NCI-H510A treated with DMSO at 0.1 percent for 48 hours (cell line): ENCODE measurements at places on chromosomes 6 and 20.

DNA sequence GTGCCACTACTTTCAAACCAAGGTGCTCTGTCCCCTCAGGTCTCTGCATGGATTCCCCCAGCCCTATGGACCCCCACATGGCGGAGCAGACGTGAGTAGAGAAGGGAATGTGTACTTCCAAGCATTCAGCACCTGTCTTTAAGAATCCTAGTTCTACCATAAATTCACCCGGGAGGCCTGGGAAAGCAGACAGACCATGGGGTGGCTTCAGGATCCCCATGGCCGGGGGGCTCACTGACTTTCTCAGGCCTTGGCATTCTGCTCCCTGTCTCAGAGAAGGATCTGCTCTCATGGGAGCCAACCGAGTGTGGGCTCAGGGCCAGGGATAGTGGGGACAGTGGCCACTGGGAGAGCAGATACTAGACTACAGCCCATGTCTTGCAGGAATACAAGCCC lies 2.3 kb downstream of the CDC25B start:
- DNase-seq = no peak

DNA sequence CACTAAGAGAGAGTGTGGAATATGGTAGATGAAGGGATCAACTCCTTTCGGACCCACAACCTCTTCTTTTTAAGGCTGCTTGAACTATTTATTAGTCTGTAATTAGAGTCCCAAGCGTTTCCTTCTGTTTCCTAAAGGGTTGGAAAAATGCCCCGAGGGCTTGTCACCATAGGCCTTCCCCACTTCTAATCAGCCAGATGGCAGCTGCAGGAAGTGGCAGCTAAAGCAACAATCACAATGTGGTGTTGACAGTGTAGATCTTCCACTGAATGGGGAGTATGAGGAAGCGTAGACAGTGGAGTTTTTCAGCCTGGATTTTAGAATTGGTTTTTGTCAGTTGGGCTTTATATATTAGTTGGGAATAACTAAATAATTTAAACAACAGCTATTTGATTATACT lies 40.6 kb downstream of the SLC35D3 start:
- peak; percentile 54 for DNase-seq

DNA sequence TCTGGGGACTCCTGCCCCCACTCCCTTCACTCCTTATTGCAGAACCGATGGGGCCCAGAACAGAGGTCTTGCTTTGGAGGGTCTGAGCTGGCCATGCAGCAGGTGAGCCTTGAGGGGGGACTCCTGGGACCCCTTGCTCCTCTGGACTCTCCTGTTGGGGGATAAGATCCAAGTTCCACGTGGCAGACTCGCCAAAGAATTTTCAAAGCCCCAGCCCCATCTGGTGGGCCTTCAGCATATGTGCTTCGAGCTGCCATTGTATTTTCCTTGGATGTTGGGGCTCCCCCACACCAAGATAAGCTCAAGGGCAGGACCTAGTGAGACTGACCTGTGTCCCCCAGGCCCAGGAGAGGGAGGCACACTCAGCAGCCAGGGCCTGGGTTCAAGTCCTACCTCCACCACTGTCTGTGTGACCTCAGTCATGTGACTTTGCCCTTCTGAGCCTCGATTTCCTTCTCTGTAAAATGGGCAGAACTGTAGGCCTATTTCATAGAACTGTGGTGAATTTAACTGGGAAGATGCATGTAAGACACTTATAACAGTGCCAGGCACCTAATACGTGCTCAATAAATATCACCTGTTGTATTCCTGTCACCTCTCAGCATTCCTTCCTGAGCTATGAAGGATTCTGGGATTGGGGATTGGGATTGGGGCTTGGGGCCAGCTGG lies 115.5 kb downstream of the VEGFA start:
- no peak for DNase-seq

- DNase-seq = no peak
Observed at GRCh38 chr6:15081447-15081846, 164.4 kb upstream of the JARID2 start.

GRCh38 chr6:30828027-30828962 lies 56.0 kb upstream of the DDR1 start:
- peak; percentile 47 for DNase-seq

- no peak for DNase-seq
Observed at GRCh38 chr6:79526897-79527296, 10.3 kb downstream of the LCA5 start.

DNA sequence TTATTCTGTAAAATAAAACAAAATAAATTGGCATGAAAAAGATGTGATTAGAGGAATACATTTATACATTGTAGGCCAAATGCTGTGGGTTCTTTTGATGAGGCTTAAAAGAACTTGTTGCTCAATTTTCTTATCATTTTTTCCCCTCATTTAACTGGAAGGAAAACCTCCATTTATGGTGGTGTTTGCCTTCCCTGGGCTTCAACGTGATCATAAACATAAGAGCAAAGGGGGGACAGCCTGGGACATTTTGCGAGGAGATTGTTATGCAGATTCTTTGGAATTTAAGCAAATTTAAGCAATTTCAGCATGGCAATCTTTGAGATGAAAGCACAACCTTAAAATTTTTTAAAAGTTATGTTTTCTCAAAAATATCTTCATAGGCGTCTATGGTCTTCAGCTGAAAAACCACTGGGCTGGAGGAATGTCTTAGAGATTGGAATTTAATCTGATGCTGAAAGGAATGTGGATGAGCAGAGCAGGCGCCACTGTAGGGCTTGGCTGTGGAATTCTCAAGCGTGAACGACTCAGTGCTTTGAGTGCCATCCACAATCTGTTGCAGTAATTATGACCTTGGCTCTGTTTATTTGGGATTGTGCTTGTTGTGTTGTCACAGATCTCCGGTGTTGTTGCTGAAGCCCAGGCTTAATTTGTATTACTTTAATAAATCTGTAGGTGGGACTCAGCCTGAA lies 149.4 kb upstream of the MLIP start:
- DNase-seq = no peak

DNA sequence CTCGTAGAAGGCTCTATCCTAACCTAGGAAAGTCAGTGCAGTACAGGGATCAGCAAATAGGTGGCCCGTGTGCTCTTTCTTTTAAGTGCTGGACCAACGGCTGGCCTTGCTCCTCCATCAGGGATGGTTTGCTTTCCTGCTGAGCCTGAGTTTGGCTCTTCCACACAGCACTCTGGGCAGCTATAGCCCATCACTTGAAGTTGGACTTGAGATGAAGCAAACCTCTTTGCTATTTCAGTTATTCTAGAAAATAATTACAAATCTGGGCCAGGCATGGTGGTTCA lies 66.9 kb upstream of the KCNK16 start:
- no peak for DNase-seq

GRCh38 chr20:33701629-33702450 lies 15.7 kb upstream of the E2F1 start:
- DNase-seq = no peak

DNA sequence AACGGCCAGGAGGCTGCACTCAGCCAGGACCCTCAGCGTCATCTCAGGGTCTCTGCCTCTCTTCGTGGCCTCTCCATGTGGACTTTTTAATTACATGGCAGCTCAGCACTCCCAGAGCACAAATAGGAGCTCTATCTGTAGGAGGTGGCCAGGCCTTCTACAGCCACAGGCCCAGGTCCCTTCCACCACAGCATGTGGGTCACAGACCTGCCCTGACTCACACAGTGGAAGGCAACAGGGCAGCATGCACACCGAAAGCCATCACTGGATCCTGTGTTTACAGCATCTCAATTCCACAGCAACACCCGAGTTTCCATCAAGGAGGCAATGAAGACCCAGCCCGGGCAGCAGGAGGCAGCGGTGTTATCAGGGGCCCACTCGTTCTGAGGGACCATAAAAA lies 65.8 kb upstream of the CD93 start:
- no peak for DNase-seq

- no peak for DNase-seq
Observed at GRCh38 chr20:46215913-46216707, 92.2 kb downstream of the CDH22 start.

DNA sequence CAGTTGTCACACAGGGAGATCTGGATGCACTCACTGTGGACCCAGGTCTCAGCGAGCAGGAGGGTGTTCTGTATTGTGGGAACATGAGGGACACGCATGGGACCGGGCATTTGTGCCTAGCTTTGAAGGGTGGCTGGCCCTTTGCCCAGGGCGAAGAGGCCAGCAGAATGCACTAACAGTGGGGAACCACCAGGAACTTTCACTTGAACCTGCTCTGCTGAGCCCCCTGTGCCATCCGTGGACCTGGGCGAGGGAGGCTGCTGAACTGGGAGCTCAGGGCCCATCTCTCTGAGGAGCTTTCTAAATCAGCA lies 1.2 kb upstream of the ULBP2 start:
- no peak for DNase-seq

- no peak for DNase-seq
Observed at GRCh38 chr6:19158586-19158985, 678.6 kb upstream of the ID4 start.

GRCh38 chr6:14067656-14068055 lies 49.9 kb upstream of the CD83 start:
- DNase-seq = no peak

- no peak for DNase-seq
Observed at GRCh38 chr6:148758492-148758891, 11.7 kb downstream of the UST start.

DNA sequence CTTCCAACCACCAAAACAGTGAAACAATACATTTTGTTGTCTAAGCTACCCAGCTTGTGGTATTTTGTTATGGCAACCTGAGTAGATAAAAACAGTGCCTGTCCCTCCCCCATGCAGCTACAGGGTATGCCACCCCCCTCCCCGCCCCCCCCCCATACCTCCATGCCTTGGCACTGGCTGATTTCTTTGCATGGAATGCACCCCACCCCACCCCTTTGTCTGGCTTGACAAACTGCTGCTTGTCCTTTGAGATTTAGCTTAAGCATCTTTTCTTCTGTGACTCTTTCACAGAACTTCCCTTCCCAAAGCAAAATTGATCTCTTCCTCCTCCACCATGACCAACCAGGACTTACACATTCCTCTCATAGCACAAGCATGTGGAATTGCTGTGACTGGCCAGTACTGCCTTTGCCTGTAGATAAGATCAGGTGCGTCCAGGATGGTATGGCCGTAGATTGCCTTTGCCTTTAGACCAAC lies 64.6 kb upstream of the ADGRF1 start:
- DNase-seq = no peak

DNA sequence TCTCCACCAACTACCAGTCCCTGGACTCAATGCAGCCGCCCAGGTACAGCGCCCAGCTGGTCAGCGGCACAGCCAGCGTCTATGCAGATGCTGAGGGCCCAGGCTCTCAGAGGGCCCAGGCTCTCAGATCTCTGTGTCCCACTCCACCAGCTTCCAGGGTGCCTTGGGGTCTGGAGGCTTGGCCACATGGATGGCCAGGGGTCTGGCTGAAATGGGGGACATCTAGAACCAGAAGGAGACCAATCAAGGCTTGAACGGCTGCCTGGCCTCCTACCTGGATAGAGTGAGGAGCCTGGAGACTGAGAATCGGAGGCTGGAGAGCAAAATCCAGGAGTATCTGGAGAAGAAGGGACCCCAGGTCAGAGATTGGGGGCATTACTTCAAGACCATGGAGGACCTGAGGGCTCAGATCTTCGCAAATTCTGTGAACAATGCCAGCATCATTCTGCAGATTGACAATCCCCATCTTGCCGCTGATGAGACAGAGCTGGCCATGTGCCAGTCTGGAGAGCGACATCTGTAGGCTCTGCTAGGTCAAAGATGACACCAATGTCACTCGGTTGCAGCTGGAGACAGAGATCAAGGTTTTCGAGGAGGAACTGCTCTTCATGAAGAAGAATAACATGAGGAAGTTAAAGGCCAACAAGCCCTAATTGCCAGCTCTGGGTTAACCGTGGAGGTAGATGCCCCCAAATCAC lies 44.1 kb upstream of the GRM4 start:
- DNase-seq = no peak

- DNase-seq = no peak
Observed at GRCh38 chr20:60219984-60220562, 261.9 kb downstream of the CDH26 start.

- no peak for DNase-seq
Observed at GRCh38 chr6:149513915-149514314, 29.1 kb upstream of the ZC3H12D start.

- peak; percentile 81 for DNase-seq
Observed at GRCh38 chr20:42714298-42715141, 475.2 kb downstream of the PTPRT start.

- DNase-seq = no peak
Observed at GRCh38 chr6:156687789-156688619, 89.2 kb upstream of the ARID1B start.

DNA sequence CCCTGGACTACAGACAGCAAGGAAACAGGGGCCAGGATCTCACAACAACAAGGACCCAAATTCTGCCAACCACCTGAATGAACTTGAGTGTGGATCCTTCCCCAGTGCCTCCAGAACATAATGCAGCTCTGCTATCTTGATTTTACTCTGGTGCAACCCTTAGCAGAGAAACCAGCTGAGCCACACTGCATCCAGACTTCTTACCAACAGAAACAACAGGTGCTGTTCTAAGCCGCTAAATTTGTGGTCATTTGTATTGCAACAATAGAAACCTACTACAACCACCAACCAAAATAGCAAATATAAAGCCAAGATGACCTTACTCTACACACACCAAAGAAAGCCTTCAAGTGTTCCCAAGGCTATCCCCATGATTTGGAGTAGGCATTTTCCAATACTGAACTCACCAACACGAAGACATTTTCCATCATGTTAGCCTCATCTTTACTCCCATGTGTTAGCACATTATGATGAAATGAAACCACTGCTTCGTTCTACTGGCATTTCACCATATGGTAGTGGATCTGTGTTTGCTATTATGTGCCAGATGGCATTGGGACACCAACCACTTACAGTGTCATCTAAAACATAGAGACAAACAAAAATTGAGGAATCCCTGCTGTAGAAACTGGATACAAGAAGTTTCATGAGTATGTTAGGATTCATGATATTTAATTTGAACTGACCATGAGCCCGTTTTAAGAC lies 249.8 kb upstream of the ID4 start:
- no peak for DNase-seq

- no peak for DNase-seq
Observed at GRCh38 chr20:14996883-14997672, 659.7 kb upstream of the FLRT3 start.

DNA sequence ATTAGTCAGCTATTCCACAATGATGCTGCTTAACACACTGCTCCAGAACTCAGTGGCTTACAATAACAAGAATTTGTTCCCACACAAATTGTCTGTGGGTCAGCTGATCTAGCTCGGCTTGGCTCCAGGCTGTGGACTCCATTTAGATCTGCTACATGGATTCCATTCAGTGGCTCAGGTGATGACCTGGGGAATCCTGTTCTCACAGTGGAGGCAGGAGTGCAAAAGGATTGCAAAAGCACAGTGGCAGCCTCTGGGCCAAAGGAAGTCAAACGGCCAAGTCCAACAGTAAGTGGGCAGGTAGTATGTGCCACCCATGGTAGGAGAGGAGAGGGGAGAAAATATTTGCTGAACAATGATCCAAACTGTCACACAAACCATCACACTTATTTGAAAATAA lies 15.8 kb upstream of the LRRN4 start:
- DNase-seq = no peak

- peak; percentile 75 for DNase-seq
Observed at GRCh38 chr6:37495244-37495934, 4.3 kb downstream of the CCDC167 start.

DNA sequence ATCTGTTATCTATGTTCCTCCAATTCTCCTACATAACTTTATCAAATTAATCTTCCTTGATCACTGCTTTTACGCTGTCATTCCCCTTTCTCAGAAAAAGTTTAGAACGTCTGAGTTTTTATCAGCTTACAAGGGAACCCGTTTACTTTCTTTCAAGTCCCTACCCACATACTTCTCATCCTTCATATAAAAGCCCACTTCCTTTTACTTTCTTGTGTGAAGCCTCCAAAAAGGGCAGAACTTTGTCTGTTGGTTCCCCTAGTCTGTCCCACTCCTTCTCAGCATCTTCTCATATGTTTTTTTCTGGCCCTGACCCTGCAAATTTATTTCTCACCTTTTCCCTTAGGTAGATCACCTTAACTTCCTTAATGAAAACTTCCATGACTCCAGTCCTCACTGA lies 106.1 kb downstream of the TFAP2B start:
- no peak for DNase-seq
